Gastroesophageal sphincter (tissue), 4 donors: ENCODE measurements at places on chromosomes 7 and 10.

- ATAC-seq = no peak
Measured at GRCh38 chr7:139451638-139452037, 31.8 kb downstream of the KLRG2 start.

GRCh38 chr10:80579181-80579763 is 41.6 kb downstream of the SH2D4B start:
- no peak for ATAC-seq

DNA sequence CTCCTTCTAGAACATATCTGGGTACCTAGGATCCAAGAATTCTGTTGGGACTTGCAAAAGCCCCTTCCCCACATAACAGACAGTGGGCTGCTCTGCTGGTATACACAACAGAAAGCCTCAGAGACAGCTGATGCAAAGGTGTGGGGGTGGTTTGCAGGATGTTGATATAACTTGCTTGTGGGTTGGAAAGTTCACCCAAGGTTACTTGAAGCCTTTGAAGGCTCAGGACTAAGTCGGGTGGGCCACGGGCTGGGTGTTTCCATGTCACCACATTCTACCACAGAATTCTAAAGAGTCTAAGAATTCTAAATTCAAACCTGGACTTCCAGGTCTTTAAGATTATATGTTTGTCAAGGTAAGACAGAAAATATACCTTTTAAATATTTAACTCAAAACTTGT is 7.4 kb upstream of the NRCAM start:
- ATAC-seq = no peak

DNA sequence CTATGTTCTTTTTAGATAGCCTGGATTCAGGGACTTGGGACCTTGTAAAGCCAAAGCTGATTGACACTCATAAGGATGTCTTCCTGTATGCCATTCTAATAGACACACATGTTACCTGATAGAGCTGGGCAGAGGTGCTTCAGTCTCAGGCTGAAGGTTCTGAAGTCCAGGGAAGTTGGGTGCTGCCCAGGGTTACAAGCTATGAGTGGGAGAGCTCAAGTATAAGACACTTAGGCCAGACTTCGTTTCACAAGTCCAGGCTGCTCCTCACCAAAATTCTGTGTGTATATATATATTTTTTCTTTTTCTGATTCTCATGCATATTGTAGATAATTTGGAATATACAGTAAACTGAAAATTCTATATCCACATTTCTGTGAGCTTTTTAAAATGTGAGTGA is 144.2 kb downstream of the HDAC9 start:
- no peak for ATAC-seq

DNA sequence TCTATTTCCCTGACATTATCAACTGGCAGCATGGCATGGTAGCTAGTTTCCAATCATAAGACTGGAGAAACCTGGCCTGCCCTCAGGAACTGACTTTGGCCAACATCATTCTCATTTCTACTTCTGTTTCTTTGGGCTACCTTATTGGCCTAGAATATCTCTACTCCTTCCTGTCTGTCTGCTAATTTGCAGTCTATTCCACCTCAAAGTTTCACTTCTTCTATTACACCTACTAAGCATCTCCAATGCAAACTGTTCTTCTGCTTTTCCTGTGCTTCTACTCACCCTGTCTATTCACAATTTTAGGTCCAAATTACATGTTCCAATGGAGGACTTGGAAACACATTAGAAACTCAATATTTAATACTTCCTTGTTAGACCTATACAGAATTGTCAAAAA is 65.6 kb downstream of the ZNF503 start:
- ATAC-seq = no peak

DNA sequence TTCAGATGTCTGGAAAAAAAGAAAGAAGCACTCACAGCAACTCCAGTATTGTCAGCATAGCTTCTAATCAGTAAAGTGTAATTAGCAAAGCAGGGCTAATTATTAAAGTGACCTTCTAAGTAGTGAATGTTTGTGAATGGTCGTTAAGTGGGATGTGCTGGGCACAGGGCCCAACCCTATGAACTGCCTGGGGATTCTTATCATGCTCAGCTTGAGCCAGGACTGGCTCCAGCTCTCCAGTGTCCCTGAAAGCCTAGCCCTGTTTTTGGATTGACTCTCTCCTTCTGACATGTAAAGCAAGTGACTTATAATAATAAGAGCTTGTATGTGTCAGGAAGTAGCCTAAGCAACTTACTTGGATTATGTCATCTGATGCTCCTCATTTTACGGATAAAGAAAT is 9.5 kb upstream of the TBX20 start:
- ATAC-seq = no peak

DNA sequence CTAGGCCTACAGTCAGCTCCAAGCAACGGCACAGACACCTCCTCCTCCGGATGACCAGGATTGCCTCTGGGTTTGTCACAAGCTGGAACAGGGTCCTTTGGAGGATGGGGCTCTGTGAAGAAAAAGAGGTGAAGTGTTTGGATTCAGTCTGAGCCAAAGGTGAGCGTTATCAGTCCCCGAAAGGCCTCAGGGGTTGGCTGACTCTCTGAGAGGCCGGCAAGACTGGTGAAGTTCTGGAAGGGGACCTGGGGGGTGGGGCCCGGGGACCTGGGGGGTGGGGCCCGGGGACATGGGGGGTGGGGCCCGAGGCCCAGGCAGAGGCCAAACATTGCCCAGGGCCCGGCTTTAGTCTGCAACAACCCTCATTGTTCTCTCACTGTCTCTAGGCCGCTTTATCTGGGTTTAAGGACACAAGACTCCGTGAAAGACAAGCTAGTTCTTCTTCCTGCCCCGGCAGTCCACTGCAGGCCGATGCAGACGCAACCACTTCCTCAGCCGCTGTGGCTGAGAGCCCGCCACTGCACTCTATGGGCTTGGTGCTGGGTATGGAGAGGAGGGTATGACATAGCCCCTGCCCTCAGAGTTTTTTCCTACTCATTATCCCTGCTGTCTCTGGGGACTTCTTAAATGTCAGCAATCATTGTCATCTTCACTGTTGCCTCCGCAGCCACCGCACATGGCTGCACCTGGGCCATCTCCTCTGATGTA is 27.4 kb upstream of the PSAP start:
- no peak for ATAC-seq

DNA sequence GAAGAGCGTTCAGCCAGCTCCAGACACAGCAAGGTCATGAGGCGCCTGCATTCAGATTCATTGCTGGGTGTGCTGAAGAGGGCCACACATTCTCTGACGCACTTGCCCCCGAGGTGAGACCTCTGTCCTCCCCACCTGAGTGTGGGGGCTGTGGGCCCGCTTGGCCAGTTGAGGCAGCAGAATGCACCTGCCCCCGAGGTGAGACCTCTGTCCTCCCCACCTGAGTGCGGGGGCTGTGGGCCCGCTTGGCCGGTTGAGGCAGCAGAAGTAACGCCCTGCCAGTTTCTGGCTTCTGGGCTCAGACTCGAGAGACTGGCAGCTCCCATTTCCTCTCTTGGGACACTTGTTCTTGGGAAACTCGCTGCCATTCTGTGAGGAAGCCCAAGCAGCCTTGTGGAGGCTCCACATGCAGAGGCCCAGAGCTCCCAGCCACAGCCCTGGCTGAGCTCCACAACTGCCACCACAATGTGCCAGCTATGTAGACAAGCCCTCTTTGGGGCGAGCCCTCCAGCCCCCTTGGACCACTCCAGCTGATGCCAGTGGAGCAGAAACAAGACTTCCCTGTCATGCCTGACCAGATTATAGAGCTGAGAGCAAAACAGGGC is 434.0 kb downstream of the DNAJB6 start:
- no peak for ATAC-seq

GRCh38 chr7:55893940-55894339 is 6.7 kb downstream of the ZNF713 start:
- ATAC-seq = no peak
